Effector memory CD8-positive, alpha-beta T cell (primary cell): ENCODE measurements at places on chromosomes 2 and 18.

- DNase-seq = no peak
Measured at GRCh38 chr18:7950380-7951136, 383.4 kb downstream of the PTPRM start.

DNA sequence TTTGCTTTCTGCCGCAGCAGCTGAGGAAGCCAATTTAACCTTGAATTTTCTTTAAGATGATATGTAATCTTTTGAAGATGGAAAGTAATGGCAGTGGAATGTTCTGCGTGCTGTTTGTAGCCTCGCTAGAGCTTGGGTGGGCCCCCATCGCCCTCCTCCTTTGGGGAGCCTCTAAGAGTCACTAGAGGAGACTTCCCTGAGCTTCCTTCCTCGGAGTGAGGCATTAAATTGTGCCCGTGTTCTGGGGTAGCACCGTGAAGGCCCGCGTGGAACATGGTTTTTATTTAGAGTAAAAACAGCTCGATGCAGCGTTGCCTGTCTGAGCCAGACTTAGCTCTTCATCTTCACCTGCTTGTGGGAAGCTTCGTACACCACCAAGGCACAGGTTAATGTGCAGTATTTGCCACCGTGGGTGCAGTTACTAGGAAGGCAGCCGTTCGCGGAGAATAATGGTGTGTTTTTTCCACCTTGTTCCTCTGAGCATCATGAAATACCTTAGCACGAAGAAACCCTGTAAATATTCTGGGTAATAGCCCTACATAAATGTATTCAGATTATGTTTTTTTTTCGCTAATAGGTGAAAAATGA is 38.5 kb downstream of the NCK2 start:
- no peak for DNase-seq

- DNase-seq = no peak
Measured at GRCh38 chr2:42021464-42021863, 26.4 kb upstream of the PKDCC start.

GRCh38 chr2:6877402-6878304 is at the start of gene RSAD2:
TSS of gene RSAD2 (plus strand) at chr2:6877777. CDS start at chr2:6877801, 24 bp downstream.
- peak; percentile 11 for DNase-seq

DNA sequence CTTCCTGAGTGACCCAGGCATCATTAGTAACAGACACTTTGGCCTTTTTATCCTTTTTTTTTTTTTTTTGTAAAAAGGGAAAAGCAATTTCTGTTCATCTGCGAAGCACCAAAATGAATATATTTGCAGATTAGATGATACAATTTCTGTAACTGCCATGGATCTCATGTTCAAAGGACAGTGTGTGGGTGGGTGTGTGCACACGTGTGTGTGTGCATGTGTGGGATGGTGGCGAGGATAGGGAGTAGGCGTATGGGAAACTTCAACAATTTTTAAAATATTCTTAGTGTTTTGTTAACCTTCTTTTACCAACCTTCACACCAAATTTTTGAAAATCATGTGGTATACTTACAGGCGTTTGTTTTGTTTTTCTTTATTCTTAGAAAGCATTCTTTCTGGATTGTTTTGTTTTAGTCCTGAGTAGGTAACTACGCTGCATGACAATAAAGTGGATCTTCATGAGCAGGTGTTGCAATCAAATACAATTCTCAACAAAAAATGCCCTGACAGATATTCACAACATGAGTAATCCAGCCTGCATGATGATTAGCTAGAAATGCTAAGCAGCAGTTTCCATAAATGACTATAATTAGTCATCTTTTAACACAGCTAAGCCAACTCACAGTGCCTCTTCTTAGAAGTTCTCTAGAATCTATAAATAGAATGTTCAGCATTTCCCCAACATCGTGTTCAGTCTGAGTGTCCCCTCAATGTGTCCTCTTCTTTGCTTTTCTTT is 53.5 kb upstream of the RMDN2 start:
- DNase-seq = no peak

GRCh38 chr2:187862715-187863114 is 308.5 kb upstream of the TFPI start:
- DNase-seq = no peak

DNA sequence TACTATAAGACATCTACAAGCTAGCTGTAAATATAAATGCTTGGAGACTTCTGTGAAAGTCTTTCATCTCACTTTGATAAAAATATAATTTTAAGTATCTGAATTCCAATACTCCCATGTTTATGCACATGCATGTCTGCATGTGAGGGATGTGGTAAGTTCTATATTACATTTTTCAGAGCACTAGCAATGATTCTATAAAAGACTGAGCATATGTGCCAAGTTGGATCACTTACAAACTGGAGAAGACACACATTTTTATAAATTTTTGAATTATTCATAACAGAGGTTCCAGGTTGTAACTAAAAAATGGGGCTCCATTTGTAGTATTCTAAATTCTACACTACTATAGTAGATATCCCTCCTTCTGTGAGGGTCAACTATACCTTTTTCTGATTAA is 26.0 kb downstream of the ZNF804A start:
- DNase-seq = no peak

DNA sequence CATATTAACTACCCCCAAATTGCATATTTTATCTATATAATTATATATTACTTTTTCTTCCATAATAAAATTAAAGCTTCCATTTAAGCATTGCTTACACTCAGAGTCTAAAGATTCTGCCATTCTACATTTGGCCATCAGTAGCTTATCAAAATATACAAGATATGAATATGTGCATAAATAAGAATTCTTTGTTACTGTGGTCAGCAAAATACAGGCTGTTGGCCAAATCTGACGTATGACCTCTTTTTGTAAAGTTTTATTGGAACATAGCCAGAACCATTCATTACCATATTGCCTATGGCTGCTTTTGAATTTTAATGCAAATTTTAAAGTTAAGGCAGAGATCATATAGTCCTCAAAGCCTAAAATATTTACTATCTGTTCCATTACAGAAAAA is 643.9 kb upstream of the VRK2 start:
- DNase-seq = no peak

DNA sequence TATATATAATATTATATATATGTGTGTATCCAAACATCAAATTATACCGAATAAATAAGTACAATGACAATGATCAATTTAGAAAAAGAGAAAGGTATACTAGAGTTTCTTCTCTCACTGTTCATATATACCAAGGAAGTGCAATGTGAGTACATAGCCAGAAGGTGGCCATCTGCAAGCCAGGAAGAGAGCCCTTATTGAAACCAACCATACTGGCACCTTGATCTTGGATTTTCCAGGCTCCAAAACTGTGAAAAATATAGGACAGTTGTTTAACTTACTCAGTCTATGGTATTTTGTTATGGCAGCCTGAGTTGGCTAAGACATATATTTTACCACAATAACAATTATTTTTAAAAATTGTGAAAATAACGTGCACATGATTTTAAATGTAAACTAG is 1490.2 kb upstream of the SLC39A10 start:
- no peak for DNase-seq

GRCh38 chr2:212480447-212480846 is 58.2 kb downstream of the ERBB4 start:
- no peak for DNase-seq
